Prostate gland (tissue), 2 donors: ENCODE measurements at places on chromosomes 5 and 9.

DNA sequence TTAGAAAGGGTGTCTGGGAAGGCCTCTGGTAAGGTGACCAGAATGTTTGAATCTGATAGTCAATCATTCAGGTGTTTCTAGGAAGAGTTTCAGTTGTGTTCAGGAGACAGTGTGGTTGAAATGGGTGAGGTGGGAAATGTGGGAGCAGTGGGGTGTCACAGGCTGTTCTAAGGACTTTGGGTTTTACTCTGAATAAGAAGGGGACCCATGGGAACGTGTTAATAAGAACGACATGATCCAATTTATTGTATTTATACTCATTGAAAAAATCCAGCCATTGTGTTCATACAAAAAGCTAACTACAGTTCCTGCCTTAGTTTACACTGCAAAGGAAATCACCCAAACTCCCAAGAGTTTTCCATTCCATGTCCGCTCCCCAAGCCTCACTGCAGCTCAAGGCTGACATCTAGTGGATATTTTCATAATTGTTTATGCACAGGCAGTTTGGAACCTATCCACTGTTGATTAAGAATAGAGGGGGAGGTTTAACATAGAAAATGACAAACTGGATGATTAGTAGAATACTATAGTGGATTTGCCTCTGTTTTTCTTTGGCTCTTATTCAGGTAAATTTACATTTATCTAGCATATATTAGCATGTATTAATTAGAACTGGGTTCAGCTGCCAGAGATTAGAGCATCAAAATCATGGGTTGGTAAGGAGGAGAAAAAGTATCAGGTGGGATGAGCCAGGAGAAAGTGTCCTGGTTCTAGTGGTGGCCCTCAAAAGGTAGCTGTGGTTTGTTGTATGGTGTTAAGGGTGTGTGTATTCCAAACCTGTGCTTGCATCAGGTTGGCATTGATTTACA lies 17.7 kb downstream of the CAVIN4 start:
- no peaks in the 10 kb centered on the region for H3K27me3 ChIP-seq
- H3K36me3 ChIP-seq = no peaks in the 10 kb centered on the region
- no peak overlapping the region for H3K27ac ChIP-seq
- no peak overlapping the region for H3K4me3 ChIP-seq
- H3K4me1 ChIP-seq = no peaks in the 10 kb centered on the region

DNA sequence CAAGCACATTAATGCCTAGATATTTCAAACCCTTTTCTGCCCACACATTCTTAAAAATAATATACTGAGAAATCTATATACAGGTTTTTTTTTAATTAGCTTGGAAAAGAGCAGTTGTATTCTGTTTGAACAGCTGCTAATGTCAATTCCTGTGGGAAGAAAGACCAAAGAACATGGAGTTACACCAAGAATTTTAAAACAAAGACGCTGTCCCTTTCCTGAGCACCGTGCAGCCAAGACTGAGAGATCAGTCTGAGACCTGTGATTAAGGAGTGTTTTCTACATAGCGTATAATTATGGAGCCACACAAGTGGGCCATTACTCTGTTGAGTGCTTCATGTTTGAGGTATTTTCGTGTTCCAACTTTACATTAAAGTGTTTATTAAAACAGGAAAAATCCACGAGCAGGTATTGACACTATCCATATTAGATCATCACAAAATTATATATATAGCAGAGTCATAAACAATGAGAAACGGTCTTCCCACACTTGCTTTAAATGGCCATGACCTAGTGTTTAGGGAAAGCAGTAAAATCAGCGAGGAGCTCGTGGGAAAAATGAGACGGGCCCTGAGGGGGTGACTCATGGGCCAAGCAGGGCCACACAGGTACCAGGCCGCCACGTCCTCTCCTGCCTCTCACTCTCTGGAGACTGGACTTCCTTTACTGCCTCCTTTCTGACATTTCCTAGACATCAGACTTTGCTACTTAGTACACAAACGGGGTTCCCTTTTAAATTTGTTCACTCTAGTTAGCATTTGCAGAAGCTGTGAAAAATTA lies 153.1 kb upstream of the OTULINL start:
- H3K27me3 ChIP-seq = no peaks in the 10 kb centered on the region
- H3K4me3 ChIP-seq = no peak overlapping the region
- no peak for DNase-seq
- peaks cover 23% of the 10 kb centered on the region for H3K4me1 ChIP-seq

GRCh38 chr5:169696621-169697510 lies 59.8 kb downstream of the DOCK2 start:
- no peak overlapping the region for H3K4me3 ChIP-seq
- no peak for DNase-seq
- H3K27me3 ChIP-seq = no peaks in the 10 kb centered on the region
- no peaks in the 10 kb centered on the region for H3K4me1 ChIP-seq
- H3K27ac ChIP-seq = no peak overlapping the region

DNA sequence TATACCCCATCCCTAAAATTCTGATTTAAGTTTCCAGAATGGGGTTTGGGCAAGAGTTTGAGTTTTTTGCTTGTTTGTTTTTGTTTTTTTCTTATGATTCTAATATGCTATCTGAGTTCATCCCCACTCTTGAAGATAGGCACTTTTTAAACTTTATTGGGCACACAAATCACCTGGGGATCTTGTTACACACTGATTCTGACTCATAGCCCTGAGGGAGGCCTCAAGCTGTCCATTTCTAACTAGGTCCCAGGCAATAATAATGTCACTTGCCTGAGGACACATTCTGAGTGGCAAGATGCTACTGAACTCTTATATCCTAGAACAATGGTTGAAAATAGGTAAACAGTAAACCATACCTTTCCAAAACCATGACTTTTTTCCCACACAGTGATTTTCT lies 22.8 kb upstream of the ABLIM3 start:
- no peak for DNase-seq
- H3K36me3 ChIP-seq = no peaks in the 10 kb centered on the region
- no peaks in the 10 kb centered on the region for H3K4me1 ChIP-seq
- no peaks in the 10 kb centered on the region for H3K27me3 ChIP-seq
- H3K27ac ChIP-seq = no peak overlapping the region

GRCh38 chr9:68626526-68626925 lies 78.5 kb upstream of the PIP5K1B start:
- no peak overlapping the region for H3K27ac ChIP-seq
- H3K36me3 ChIP-seq = no peaks in the 10 kb centered on the region
- no peak overlapping the region for H3K4me3 ChIP-seq
- no peak for DNase-seq
